ENCODE measurements at places on chromosomes 5 and 9.

- no peak for DNase-seq
Measured at GRCh38 chr9:86405926-86406325, 51.7 kb upstream of the TUT7 start.

- no peak for DNase-seq
Measured at GRCh38 chr9:110580850-110581249, 1.3 kb upstream of the SVEP1 start.

GRCh38 chr5:150397782-150398721 is 14.7 kb downstream of the CD74 start:
- DNase-seq = no peak

DNA sequence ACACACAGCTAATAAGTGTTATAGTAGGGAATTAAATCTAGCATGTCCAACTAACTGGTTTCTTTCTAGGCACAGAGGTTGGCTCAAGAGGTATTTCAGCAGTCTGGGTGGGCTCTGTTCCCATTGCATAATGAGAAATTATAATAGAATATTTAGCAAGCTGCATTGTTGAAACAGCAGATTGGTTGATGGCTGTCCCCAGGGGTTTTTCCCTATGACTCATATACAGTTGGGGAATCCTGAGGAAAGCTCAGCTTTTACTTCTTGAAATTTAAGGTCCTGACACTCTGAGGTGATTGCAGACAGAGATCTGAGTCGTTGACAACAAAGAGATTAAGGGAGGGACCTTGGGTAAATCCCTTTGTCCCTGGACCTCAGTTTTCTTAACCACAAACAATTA is 38.3 kb upstream of the TNFSF8 start:
- no peak for DNase-seq
